ENCODE measurements at places on chromosomes 6 and 20.

DNA sequence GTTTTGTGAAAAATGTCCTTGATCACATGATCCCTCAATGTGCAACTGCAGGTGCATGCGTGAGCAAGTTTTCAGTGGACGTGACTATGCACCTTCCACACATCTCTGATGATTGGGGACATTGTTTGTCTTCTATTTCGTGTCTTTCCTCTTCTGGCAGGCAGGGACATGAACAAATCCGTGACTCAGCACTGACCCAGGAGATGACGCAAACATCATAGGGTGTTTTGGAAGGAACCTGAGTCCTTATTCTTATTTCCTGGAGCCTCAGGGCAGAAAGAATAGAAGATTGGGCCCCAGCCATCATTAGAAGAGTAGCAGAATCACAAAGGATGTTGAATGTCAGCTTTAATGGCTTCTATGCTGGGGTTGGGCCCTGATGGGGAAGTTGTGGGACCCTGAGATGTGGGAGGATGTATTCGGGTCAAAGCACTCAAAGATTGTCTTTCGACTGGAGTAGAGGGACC is 11.9 kb upstream of the SIRPD start:
- DNase-seq: no peak

DNA sequence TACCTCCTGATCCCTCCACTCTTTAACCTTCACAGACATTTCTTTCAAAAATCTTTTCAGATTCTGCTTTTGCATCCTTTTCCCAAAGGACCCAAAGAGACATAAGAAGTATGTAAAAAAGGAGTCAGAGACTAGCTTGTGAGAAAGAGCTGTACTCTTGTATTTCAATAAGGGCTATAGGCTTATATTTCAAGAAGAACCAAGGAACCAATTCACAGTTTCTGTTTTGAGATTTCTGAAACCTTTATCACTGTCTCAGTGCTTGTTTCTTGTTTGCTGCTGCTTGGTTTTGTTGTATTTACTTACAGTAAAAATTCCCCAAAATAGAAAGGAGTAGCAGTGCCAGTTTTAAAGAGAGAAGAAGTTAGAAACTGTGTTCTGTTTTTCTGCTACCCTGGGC is 461.6 kb upstream of the ID4 start:
- DNase-seq: no peak

DNA sequence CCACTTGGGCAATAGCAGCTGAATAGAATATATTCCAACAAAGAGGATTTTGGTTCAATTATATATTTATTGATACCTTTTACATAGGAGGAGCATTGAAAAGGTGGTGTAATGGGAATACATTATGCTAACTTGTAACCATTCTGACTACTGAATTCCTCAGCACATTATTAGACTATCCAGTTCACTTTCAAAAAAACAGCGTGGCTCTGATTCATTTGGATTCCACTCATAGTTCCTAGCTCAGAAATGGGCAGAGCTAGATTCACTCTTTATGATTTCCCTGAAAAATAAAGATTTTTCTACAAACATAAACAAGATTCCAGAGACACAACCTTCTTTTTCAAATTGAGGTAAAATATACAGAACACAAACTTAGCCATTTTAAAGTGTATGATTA is 9.2 kb upstream of the TRERF1 start:
- DNase-seq: no peak

- DNase-seq: no peak
Observed at GRCh38 chr6:15926256-15926655, 202.6 kb upstream of the MYLIP start.

DNA sequence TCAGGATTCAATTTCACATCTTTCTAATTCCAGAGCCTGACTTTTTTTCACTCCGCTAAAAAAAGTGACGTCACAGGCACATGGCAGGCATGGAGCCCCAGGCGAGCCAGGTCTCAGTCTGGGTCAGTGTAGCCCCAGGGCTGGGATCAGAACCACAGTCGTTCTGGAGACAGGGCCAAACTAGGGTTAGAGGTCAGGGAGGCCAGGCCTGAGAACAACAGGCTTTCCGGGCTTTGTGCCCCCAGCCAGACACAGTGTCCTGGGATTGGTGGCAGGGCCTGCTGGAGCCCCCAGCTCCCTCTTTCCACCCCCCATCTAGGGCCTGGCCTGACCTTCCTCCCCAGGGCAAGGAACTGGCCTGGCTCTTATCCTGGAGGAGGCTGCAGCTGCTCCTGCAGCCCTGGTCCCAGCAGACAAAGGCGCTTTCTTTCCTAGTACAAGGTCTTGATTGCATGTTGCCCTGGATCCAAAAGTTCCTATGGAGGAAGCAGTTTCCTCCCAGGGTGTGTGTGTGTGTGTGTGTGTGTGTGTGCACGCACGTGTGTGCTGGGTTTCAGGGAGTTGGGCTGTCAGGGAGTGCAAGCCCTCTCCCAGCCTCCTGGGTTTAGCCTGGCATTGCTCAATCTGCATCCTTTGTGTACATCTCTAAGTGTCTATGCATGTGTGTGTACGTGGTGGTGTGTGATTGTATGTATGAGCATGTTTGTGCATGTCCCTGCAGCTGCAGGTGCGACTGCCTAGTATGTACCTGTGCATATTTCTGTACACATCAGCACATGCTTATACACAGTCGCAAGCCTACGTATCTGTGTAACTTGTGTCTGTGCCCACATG is 26.5 kb upstream of the EMILIN3 start:
- no peak for DNase-seq

DNA sequence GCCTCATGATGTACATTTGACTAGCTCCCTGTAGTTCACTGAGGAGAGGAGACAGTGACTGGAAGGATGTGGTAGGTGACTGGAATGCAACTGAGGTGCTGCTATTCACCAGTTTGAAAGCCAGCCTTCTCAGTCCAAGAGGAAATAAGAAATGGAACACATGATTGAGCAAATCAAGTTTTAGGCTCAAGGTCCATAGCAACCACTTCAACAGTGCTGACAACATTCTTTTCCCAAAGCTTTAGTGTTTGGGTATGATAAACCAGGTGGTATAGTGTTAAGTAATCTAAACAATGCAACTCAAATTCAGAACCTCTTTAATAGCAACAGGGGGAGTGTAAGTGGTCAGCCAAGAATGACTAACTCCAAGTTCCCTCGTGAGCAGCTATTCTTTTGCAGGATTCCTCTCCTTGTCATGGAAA is 9.2 kb downstream of the ZHX3 start:
- no peak for DNase-seq

GRCh38 chr20:63068711-63069367 is 62.1 kb upstream of the BHLHE23 start:
- no peak for DNase-seq

- DNase-seq: no peak
Observed at GRCh38 chr6:149855040-149855654, 9.0 kb downstream of the LRP11 start.

GRCh38 chr6:38976801-38977500 is 71.6 kb upstream of the GLP1R start:
- DNase-seq: no peak

GRCh38 chr6:18047406-18047805 is 60.0 kb upstream of the KIF13A start:
- DNase-seq: no peak

DNA sequence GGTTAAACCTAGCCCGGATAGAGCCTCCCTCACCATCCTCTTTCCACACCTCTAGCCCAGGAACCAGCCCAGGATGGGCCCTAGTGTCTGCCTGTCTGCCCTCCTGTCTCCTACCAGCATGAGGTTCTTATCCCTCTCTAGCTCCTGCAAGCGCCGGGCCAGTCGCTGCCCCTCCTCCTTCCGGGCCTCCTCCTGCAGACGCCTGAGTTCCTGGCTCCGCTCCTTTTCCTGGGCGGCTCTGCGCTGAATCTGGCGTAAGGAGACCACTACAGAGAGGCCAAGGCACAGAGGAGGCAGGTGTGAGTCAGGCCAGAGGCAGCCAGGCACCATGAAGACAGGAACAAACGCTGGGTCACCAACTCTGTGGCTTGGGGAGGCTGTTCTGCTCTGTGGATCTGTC is 4.3 kb upstream of the PSORS1C2 start:
- DNase-seq: no peak

DNA sequence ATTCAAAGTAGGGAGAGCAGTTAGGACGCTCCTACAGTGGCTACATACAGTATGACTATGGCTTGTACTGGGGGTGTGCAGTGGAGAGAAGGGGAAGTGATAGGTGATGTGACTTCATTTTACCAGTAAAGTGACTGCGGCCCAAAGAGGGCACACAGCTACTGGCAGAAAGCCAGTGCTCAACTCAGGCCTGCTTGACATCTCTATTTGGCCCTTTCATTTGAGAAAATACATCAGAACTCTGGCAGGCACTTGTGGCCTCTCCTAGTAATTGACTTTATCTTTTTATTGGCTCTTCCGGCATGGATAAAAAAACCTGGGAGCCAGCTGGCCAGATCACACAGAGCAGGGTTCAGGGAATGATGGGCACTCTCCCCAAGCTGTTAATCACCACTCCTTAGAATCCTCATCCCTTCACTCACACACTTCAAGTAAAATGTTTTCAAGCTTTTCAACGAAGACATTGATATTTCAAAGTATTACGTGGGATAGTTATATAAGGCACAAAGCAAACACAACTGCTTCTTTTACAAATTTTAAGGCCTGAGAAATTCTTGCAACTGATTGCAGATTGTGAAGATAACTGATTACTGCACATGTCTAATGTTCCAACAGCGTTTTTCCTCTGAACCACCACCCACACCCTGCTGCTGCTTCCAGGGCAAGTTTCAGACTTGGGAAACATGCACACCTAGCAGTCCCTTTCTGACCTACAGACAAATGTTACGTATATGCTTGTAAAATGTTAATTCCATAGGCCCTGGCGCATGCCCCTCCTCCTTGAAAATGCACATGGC is 73.5 kb downstream of the TNFRSF21 start:
- DNase-seq: no peak

- no peak for DNase-seq
Observed at GRCh38 chr20:36173451-36173933, 19.0 kb downstream of the EPB41L1 start.

GRCh38 chr6:100217225-100218012 is 223.4 kb upstream of the MCHR2 start:
- DNase-seq: no peak

GRCh38 chr6:137487181-137487868 is 6.9 kb downstream of the OLIG3 start:
- no peak for DNase-seq

- DNase-seq: no peak
Observed at GRCh38 chr6:151445482-151445881, 6.4 kb downstream of the RMND1 start.

DNA sequence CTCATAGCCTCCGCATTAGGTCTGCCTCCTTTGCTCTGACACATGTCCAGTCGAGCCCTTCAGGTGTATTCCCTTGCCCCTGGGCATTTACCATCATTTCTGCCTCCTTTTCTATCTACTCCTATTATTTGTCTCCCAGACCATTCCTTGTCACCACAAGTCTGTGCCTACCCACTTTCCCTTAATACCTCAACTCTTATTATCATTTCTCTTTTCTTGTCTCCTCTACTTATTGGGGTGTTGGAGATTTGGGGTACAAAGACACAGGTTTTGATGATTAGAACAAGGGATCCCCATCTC is 1.4 kb downstream of the SYNGAP1 start:
- DNase-seq: no peak

DNA sequence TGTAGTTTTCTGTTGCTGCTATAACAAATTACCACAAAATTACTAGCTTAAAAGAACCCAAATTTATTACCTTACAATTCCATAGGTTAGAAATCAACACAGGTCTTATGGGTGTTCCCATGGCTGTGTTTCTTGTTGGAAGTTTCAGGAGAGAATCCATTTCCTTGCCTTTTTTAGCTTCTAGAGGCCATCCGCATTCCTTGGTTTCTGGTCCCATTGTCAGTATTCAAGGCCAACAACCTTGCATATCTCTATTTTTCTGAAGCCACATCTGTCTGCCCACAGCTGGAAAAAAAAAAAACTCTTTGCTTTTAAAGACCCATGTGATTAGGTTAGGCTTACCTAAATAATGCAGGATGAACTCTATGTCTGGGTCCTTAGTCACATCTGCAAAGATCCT is 129.7 kb upstream of the SAMD5 start:
- DNase-seq: no peak

DNA sequence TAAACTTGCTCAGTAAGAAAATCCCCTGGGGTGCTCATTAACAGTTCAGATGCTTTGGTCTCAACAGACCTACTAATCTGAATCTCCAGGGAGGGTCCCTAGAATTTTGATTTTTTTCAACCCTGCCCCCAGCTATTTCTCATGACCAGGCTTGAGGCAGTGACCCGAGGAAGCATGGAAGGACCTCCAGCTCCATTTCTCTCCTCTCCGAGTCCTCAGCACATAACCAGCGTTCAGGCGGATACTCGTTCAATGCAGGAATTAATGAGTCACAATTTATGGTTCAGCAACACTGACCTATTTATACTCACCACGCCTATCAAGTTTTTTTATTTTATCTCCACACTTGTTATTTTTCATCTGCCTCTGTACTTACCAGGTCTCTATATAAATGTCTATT is 369.2 kb upstream of the CDH4 start:
- no peak for DNase-seq

- DNase-seq: no peak
Observed at GRCh38 chr20:40948465-40949267, 80.0 kb upstream of the TOP1 start.

DNA sequence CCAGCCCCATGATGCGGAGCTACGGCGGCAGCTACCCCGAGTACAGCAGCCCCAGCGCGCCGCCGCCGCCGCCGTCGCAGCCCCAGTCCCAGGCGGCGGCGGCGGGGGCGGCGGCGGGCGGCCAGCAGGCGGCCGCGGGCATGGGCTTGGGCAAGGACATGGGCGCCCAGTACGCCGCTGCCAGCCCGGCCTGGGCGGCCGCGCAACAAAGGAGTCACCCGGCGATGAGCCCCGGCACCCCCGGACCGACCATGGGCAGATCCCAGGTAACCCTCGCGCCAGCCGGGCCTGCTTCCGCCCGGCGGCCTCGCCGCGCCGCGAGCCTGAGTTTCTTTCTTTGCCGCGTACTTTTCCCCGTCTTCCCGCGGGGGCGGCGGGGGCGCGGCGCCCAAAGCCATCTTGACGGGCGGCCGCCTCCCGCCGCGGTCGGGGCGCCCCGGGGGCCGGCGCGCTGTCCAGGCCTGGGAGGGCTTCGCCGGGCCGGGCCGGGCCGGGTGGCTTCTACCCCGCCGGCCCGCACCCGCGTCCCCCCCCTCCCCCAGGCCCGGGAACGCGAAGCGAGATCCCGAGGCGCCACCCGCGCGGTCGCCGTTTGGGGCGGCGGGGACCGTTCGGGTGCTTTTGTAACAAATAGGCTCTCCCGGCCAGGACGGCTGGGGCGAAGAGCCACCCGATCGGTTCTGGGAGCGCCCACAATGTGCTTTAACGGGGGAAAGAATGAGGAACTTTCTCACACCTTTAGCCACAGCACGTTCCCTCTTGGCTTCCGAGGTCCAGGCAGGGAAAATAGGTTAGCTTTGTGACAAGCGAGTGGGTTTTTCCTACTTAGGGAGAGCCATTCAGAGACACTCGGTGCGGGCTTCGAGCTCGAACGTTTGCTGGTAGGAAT is 2.3 kb downstream of the ARID1B start:
- no peak for DNase-seq

DNA sequence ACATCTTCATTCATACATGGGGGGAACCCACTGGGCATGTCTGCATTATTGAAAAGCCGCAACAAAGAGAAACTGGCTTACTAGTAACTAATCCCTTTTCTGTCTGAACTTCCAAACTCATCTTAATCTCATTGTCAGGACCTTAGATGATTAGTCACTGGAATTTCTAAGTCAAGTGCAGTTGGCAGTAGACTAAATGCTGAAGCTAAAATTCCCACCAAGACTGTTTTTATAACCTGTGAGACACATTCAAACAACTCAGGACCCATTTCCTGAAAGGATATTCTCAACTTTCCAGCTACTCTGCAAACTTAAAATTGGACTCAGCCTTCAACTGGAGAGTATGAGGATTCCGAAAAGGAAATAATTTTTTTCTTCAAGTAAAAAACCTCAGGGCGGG is 94.8 kb upstream of the SCAF8 start:
- DNase-seq: no peak

GRCh38 chr6:148491638-148492251 is 149.1 kb downstream of the SASH1 start:
- no peak for DNase-seq
